ENCODE measurements at places on chromosomes 7 and 10.

DNA sequence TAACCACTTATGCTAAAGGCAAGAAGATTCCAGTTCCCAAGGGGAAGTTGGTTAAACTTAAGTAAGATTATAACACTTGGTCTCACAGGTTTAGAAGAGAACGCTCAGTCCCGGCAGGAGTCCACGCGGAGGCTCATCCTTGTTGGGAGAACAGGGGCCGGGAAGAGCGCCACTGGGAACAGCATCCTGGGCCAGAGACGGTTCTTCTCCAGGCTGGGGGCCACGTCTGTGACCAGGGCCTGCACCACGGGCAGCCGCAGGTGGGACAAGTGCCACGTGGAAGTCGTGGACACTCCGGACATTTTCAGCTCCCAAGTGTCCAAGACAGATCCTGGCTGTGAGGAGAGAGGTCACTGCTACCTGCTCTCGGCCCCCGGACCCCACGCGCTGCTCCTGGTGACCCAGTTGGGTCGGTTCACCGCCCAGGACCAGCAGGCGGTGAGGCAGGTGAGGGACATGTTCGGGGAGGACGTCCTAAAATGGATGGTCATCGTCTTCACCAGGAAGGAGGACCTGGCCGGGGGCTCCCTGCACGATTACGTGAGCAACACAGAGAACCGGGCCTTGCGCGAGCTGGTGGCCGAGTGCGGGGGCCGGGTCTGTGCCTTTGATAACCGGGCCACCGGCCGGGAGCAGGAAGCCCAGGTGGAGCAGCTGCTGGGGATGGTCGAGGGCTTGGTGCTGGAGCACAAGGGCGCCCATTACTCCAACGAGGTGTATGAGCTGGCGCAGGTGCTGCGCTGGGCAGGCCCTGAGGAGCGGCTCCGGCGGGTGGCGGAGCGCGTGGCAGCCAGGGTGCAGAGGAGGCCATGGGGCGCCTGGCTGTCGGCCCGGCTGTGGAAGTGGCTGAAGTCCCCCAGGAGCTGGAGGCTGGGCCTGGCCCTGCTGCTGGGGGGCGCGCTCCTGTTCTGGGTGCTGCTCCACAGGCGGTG, 3.8 kb downstream of the GIMAP1 start:
- DNase-seq: no peak

- DNase-seq: no peak
These were observed 322.8 kb upstream of the ANKRD30A start for GRCh38 chr10:36802490-36803153.

- peak; percentile 87 for DNase-seq
These were observed at the start of gene PGAM2 for GRCh38 chr7:44065431-44066110. TSS of gene PGAM2 (minus strand) at chr7:44065567. CDS start at chr7:44065529, 38 bp downstream.

DNA sequence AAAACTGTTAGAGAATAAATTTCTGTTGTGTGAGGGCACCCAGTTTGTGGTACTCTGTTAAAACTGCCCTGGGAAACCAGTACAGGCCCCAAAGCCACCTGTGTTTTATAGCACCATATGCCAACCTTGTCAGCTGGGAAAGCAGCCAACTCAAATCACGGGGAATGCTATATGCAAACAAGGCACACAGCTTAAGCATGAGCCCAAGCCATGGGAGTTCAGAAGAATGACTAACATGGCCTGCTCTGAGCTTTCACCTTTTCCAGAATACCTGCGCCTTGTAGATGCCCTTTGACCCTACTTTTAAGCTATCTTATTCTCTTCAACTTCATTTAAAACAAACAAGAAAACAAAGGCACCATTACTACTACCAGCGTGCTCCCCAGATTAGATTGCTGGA, 5.5 kb upstream of the SLC25A13 start:
- DNase-seq: peak; percentile 63

DNA sequence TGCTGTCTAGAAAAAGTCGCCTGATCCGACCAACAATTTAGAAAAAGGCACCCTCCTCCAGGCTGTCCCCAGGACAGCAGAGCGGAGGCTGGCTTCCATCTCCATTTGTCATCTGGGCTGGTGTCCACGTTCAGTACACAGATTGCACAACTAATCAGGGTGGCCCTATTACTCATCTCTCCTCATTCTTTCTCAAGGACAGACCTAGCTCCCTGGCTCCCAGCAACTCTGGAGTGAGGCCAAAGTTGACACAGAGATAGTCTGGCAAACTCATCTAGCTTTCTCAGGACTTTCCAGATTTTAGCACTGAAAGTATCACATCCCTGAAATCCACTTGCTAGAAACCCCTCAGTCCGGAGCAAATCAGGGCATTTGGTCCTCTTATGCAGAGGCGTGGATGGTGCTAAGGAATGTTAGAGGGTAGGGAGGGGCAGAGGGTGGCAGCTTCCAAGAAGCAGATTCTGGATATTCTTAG, 75.1 kb downstream of the DNAH11 start:
- DNase-seq: no peak

DNA sequence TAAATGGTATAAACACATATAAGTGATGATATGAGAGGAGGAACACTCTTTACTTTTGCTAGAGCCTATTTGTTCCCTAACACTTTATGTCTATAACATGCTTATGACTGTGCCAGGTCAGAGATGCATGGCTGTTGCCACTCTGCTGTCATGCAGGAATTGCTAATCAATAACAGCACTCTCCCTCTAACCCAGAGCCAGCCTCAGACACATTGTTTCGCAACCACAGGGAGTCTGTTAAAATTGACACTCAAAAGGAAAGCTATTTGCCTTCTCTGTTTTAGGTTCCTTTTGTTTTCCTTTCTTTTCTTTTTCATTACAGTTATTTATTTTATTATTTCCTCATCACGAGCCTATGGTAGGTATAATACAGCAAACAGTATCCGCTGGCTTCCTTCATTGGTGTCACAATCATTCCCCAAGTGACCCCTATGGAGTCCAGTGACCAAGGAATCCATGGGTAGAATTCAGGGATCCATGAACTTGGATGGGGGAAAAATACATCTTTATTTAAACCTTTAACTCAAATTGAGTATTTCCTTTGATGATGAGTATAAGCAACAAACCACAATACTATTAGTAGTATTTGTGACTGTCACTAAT, 6.8 kb downstream of the PON2 start:
- DNase-seq: no peak

- DNase-seq: no peak
These were observed 48.8 kb downstream of the ADCYAP1R1 start for GRCh38 chr7:31100871-31101270.

DNA sequence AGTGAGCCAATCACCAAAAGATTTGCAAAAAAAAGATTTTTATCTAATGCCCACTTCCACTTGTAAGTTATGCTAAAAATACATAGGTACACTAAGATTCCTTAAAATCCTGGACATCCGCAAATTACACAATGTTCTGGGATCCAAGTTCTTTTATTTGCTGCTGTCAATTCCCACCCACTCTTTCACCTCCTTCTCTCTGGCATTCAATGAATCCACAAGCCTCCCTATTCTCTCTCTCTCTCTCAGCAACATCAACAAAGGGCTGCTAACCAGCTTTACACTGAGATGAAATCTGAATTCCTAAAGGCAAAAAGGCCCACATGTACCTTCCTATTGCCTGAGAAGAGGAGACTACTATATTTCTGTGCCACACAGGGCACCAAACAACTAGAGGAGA, 99.9 kb downstream of the ARMH3 start:
- no peak for DNase-seq

DNA sequence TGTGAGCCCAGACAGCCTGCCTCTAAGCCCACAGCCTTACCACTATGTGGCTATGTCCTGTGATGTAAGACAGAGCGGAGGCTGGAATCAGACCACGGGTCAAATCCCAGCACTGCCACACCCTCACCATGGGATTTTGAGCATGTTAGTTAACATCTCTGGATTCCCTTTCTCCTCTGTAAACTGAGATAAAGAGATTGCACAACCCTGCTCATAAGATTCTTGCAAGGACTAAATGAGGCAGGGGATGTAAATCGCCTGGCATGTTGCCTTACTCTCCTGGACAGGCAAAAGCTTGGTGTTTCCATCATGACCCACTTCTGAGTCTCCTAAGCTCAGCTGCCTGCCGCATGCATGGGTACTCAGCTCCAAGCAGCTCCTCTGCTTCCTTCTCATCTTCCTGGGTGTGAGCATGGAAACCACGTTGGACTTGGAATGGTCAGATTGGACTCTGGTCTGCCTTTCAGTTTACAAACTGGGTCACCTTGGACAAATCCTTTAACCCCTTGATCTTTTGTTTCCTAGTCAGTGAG, 41.3 kb upstream of the MTURN start:
- DNase-seq: no peak

GRCh38 chr7:157890921-157891401, 554.2 kb downstream of the DNAJB6 start:
- no peak for DNase-seq

DNA sequence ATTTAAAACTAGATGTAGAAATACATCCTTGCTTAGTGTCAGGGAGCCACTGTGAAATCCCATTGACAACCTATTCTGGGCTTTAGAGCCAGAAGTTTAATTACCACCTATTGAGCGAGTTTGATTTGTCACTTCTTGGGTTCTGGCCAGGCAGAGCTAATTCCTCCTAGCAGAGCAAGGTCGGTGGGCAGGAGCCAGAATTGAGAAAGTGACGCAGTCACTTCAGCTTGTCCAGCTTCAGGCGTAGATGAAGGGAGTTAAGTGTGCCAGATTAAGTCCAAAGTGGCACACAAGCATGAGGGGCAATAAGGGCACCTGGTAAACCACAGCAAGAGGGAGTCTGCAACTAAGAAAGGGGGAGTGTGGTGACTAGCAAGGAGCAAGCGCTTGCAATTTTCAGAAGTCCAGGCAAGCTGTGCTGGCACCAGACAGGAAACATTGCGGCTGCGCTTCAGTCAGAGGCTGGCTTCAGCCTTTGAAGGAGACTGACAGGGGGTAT, 119.4 kb downstream of the ST7 start:
- peak; percentile 64 for DNase-seq

- no peak for DNase-seq
These were observed 380.7 kb upstream of the SHH start for GRCh38 chr7:156192921-156193320.

GRCh38 chr10:70234668-70235447, 1.6 kb upstream of the PPA1 start:
- DNase-seq: no peak

GRCh38 chr7:115911465-115911864, 119.1 kb downstream of the TFEC start:
- no peak for DNase-seq

- no peak for DNase-seq
These were observed 95.4 kb upstream of the PRR15 start for GRCh38 chr7:29468196-29468595.

DNA sequence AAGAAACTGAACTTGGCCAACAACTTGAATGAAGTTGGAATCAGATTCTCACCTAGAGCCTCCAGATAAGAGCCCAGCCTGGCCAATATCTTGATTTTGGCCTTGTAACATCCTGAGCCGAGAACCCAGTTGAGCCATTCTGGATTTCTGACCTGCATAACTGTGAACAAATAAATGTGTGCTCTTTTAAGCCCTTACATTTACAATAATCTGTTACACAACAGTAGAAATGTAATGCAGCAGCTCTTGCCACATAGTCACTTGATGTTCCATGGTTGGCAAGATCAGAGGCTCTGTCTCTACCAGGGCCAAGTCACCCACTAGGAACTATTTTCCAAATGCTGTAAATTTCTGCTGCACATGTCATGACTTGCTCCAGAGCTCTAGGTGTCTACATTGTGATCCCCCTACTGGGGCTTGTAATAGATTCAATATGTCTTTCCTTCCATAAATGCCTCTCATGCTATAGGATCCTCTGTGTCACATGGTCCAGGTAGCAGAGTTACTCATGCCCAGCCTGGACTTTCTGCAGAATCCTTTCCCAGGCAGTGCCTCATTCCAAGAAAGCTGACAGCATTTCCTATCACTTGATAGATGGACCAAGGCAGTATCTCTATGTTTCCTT, 11.4 kb upstream of the RBM20 start:
- DNase-seq: no peak

- DNase-seq: no peak
These were observed 134.1 kb upstream of the GDF10 start for GRCh38 chr10:47165711-47166404.

- no peak for DNase-seq
These were observed 649.5 kb upstream of the MKI67 start for GRCh38 chr10:128775743-128776142.

DNA sequence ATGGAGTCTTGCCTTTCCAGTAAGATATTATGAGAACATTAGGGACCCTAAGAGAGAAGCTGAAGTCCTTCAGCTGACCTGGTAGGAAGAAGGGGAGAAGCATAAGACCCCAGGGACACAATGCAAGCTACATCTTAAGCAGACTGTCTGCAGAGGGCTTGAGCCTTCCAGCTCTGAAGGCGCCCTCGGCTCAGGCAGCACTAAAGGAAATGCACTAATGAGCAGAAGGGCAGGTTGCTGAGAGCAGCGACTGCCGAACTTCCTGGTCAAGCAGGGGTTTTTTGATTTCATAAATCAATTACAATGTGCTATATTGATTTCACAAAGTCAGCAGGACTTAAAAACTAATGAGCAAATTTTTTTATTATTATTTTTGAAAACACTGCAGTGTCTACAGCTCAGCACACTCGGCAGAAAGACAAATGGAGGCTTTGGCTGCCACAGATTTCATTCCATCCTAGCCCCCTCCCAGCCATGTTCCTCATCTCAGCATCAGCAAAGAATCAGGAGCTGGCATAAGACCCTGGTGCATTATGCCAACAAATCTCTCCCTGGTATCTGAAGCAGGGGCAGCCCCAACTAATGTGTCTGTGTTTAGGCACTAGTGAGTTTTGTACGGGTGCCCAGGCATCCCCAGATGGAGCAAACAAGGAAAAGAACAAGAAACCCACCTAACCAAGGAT, 57.1 kb downstream of the LRRTM3 start:
- no peak for DNase-seq

DNA sequence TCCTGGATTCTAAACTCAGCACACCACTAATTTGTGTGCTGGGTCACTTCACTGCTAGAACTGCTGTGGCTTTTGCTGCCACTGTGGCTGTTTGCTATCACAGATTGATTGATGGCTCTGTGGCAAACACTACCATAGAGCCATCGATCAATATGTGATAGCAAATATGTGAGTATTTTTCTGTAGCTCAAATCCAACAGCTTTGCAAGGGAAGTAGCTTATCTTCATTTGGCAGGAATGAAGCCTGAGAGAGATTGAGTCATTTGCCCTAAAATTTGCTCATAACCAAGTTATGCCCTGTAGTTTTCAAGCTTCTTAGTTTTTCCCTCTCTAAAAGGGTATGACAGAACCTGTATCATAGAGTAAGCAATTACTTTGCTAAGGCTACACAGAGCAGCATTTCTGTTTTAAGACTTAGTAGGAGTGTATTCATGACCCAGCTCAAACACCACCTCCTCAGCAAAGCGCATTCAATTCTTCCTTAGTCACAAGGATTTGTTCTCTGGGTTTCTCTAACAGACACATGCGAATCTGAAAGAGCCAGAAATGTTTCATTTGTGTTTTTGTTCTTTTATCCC, 43.1 kb downstream of the MINPP1 start:
- no peak for DNase-seq

DNA sequence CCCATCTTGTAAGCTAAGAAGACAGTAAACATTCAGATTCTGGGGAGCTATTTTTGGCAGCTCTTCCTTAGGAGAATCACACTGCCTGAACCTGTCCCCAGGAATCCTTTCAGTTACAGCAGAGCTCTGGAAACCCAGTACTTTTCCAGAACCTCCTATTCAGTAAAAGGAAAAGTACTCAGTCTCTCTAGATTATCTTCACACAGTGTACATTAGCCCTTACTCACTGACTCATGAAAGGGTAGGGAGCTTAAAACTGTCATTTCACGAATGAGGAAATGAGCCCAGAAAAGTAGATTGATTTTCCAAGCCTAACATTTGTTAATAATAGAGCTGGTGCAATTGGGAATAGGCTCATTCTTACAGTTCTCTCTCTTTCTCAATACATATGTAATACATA, 3.9 kb upstream of the CNNM1 start:
- no peak for DNase-seq

- DNase-seq: no peak
These were observed 298.6 kb upstream of the AKR1E2 start for GRCh38 chr10:4527281-4527970.

Data from SHP77 (cell line).